GDM1 (cell line): ENCODE measurements at places on chromosomes 3 and 15.
A peak's percentile ranks its signal among the peaks of the same experiment; 100 is the strongest.

DNA sequence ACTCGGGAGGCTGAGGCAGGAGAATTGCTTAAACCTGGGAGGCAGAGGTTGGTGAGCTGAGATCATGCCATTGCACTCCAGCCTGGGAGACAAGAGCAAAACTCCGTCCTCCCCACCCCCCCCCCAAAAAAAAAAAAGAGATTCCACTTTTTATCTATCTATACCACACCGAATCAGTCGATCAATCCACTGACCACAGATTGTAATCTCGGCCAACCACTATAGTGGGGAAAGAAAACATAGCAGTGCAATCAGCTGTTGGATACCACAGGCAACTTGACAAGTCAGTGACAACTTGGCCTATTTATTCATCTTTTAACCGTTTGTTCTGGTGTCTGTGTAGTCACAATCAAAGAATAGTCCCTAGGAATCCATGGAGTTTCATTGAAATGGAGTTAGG, 299.2 kb downstream of the FHIT start:
- DNase-seq, result no peak

DNA sequence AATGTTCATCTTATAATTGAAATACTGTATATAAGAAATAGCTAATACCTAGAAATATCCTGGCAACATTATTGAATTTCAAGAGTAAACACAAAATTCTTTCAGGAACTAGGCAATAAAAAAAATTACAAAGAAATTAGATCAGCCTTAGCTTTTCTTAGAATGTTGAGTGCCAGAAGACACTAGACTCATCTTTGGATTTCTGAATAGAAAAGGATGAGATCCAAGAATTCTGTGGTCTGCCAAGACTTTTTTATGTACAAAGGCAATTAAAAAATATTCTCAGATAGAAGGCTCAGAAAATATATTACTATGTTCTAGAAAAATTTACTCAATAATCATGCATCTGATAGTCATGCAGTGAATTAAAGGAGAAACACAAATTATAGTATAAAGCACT, 294.5 kb upstream of the CDIN1 start:
- DNase-seq, result no peak

GRCh38 chr3:159938714-159939113, 49.9 kb upstream of the IL12A start:
- no peak for DNase-seq

GRCh38 chr3:88863196-88863595, 244.2 kb upstream of the EPHA3 start:
- DNase-seq, result no peak

DNA sequence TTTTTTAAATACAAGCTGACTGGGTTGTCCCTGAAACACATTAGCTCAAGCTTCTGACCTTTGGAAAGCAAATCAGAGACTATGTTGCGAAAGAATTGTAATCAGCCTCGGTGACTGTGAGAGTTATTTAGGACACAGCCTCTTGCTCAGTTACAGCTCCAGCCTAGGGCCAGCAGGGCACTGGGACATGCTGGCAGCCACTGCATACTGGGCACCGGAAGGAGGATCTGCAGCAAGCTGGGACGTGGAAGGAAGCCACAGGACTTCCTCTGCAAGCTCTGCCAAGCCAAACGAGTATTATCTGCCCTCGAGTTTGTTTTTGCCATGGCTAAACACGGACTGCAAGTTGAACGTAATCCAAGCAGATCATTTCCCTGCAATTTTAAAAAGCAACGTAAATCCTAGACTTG, 24.4 kb upstream of the COPG1 start:
- DNase-seq, result peak; percentile 59

- no peak for DNase-seq
Measured at GRCh38 chr3:146280864-146281263, 30.0 kb upstream of the PLSCR4 start.

GRCh38 chr15:88115486-88116152, 140.9 kb downstream of the NTRK3 start:
- DNase-seq, result no peak

GRCh38 chr3:172309741-172310427, 138.4 kb downstream of the GHSR start:
- no peak for DNase-seq

- DNase-seq, result no peak
Measured at GRCh38 chr15:99433757-99434450, 131.9 kb upstream of the MEF2A start.

- no peak for DNase-seq
Measured at GRCh38 chr15:80395616-80396015, 8.6 kb upstream of the ARNT2 start.

DNA sequence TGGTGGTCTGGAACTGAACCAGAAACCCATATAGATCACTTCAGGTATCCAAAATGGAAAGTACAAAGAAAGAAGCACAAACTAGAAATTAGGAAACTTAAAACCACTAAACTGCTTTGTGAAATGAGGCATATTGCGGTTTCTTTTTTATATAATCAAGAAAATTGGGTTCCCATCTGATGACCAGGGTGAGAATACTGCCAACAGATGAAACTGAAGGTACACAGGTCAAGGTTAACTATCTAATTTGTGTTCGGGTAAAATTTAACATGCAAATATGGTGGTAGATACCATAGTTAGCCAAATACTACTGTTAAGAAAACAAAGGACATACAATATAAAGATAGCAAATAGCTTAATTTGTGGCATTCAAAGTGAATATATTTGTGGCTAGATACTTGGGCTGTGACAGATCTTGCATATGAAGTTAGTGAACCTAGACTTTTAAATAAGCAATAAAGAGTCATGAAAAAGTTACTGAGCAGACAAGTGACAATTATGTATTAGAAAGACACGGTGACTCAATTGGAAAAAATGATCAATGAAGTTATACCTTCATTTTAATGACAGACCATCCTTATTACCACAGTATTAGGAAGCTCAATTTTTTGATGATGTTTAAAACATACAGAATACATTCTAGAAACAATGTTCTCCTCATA, 127.4 kb downstream of the NR2E3 start:
- no peak for DNase-seq

- DNase-seq, result no peak
Measured at GRCh38 chr3:106485802-106486201, 617.0 kb upstream of the CBLB start.

- no peak for DNase-seq
Measured at GRCh38 chr3:4523710-4524698, 30.9 kb downstream of the ITPR1 start.

- DNase-seq, result no peak
Measured at GRCh38 chr3:56881841-56882240, 80.1 kb upstream of the ARHGEF3 start.

- no peak for DNase-seq
Measured at GRCh38 chr3:194929578-194929960, 243.9 kb downstream of the FAM43A start.

DNA sequence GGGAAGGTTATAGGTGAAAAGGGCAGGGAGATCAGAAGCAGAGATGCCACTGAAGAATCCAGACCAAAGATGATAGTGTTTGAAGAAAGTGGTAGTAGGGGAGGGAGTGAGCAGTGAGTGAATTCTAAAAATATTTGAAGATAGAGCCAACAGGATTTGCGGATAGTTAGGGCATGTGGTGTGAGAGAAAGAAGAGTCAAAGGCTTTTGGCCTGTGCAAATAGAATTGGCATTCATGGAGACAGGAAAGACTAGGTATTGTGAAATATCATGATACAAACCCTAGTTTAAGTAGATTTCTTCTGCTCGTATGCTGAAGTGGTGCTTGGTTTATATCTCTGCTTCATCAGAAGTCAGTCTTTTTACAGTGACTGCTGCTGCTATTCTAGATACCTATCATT, 224.2 kb upstream of the CFAP20DC start:
- DNase-seq, result no peak

- no peak for DNase-seq
Measured at GRCh38 chr3:128319107-128319506, 147.6 kb downstream of the DNAJB8 start.

GRCh38 chr3:147393943-147394883, 12.1 kb downstream of the ZIC4 start:
- no peak for DNase-seq

- DNase-seq, result no peak
Measured at GRCh38 chr3:22089284-22089683, 338.3 kb upstream of the ZNF385D start.

DNA sequence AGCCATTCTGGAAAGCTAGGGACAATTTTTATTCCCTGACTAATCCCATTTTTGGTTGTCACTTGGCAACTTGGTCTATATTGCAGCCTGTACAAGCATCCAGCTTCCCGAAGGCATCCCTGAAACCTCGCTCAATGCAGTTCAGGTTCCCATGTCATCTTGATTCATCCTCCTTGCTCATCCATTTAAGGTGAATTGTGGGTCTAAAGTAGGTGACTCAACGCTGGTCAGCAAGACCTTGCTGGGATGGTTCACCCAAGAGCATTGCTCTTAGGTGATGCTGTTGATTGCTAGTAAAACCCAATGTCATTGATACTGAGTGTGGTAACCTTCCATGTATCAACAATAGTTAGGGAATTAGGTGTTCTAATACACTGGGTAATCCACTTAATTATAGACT, 13.1 kb upstream of the RAB8B start:
- DNase-seq, result no peak

DNA sequence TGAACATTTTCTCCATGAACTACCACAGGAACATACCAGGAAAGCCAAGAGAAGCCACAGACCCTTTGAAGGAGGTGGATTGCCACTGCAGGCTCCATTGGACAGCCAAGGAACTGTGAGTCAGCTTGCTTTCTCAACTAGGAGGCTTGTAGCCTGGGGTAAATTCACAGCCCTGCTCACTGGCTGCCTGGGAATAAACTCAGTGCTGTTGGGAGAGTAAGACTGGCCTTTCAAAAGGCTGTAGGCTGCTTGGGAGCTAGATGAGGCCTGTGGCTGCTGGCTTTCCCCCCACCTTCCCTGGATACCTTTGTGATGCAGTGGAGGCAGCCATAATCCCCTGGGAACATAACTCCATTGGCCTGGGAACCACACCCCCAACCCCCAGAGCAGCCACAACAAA, 223.5 kb upstream of the RBMS3 start:
- no peak for DNase-seq

GRCh38 chr15:88161636-88162035, 94.9 kb downstream of the NTRK3 start:
- no peak for DNase-seq

- no peak for DNase-seq
Measured at GRCh38 chr15:39517122-39517855, 63.6 kb upstream of the THBS1 start.

- no peak for DNase-seq
Measured at GRCh38 chr3:49406571-49407565, 4.9 kb downstream of the RHOA start.

DNA sequence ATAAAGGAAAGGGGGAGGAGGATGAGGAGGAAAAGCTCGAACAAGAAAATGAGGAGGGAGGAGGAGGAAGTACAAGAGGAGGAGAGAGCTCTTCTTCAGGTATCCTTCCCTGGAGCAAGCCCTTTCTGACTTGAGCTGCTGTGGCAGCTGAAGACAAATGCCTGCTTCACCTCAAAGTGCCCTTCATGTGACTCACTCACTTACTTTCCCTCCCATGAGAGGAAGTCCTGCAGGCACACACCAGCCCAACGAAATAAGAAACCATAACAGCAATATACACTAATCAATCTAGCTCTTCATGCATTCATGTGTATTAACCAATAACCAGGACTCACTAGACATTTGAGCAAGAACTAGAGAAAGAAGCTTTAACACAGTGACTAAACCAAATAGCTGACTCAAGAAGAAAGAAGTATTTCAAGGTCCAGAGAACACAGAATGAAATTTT, 251.9 kb downstream of the IGSF11 start:
- DNase-seq, result no peak

DNA sequence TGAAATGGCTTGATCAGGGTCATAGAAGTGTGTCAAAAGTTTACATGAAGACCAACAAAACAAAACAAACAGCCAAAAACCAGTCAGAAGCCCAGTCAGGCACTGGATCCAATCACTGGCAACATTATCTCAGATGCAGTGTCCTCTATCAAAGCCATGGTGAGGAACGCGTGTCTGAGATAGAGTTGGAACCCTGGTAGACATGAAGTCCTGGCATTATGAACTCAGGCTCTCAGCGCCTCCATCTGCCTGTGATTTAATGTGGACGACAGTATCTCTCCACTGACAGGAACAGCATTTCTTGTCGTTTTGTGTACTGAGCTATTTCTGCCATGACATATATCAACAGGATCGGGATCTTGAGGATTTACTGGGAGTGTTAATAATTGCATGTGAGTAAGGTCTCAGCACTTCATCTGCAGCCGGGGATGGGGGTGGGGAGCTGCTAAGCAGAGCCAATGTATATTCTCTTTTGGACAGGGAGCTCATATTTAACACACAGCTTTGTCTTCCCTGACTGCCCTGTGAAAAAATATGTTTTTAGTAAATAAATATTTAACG, 1120.0 kb downstream of the IGSF11 start:
- no peak for DNase-seq

- DNase-seq, result no peak
Measured at GRCh38 chr15:73985101-73985873, 6.8 kb downstream of the STOML1 start.

- no peak for DNase-seq
Measured at GRCh38 chr3:156373095-156373494, 181.8 kb downstream of the SSR3 start.

DNA sequence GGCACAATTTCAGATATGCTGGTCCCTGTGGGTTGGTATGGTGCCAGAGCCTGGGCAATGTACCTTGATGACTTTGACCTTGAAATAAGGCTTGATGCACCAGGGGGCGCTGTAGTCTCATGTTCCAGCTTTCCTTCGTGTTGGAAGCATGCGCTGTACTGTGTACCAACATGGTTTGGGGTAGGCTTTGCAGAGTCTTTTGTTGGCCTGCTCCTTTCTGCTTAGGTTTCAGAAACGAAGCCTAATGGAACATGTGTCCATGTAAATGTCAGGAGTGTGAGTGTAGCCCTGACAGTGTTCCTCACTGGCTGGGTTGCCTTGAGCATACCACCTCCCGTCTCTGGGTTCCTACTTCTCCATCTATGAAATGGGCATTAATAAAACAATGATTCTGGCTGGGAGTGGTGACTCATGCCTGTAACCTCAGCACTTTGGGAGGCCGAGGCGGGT, 3.6 kb upstream of the CCR4 start:
- DNase-seq, result peak; percentile 81

DNA sequence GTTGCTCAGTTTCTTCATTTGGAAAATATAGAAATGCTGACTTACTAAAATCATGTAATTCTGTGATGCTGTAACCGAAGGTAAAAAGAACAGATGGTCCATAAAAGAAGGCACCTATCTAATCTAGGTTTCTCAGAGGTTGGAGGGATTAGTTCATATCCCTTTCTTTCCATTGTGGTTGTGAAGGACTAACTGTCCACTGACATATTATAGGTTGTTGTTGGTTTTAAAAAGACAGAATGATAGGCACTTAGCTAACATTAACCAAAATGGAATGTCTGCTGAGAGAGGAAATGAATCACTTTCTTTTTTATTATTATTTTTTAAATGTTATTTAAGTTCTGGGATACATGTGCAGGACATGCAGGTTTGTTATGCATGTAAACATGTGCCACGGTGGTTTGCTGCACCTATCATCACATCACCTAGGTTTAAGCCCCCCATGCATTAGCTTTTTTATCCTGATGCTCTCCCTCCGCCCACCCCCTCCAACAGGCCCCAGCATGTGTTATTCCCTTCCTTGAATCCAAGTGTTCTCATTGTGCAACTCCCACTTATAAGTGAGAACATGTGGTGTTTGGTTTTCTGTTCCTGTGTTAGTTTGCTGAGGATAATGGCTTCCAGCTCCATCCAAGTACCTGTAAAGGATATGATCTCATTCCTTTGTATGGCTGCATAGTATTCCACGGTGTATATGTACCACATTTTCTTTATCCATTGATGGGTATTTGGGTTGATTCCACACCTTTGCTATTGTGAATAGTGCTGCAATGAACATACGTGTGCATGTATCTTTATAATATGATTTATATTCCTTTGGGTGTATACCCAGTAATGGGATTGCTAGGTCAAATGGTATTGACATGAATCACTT, 45.8 kb downstream of the ALDH1A2 start:
- no peak for DNase-seq
